ENCODE measurements at places on chromosomes 4 and X. TPM values are rescaled to one million over a fixed set of nuclear protein-coding genes. Genes with fewer than 3 reads are reported as not detected.

RAPGEF2 gene
- total RNA-seq, result 51.7 TPM

FGF16 gene
- total RNA-seq, result 0.15 TPM

USP17L19 gene
- not detected for total RNA-seq

SLC10A6 gene
- total RNA-seq, result 103 TPM

HSFX2 gene
- total RNA-seq, result not detected

DNA sequence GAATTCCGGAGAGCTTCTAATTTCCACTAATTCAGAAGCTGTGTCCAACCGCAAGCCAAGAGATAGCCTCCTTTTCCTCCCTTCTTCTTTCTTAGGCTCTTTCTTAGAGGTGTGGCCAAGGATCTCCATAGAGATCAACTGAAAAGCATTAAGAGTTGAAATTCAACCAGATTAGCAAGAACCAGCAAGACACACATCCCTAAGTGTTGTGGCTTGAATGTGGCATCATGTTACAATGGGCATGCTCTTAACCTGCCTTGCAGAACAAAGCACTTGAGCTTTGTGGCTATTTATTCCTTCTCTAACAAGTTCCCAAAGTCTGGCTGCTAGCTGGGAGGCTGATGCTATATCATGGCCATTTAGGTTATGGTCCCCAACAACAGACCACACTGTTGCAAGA, 10.4 kb downstream of the ANOS1 start:
- no peak for DNase-seq

- DNase-seq, result peak; percentile 50
These were observed 49.5 kb upstream of the ENPP6 start for GRCh38 chr4:184267206-184267608.

DNA sequence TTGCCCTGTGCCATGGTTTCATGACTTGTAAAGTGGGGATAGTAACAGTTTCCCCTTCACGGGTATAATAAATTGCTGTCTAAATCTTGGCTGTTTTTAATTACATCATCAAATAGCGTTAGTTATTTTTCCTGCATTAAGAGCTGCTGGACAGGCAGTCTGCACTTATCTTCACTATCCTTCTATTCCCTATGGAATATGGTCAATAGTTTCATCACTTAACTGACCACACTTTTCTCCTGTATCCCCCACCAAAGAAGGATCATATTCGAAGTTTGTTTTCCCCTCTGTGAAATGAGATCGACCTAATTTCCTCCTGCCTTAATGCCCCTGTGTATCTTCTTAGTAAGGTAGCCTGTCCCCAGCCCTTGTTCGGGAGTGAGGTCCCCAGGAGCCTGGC, 133.2 kb downstream of the SHROOM3 start:
- no peak for DNase-seq

DNA sequence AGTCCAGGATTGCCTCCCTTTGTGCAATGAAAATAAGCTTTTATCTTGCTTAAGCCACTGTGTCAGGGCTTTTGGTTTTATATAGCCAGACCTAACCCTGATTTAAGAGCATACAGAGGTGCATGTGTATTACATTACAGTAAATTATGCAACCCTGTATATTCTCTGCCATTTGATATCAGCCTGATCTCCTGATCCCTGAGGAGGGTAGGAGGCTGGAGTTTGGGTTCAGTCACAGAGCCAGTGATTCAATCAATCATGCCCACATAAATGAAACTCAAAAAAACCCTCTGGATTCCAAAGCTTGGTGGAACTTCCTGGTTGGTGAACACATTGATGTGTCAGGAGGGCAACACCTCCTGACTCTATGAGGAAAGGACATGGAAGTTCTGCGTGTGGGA, 7.3 kb upstream of the KLHL8 start:
- no peak for DNase-seq

- no peak for DNase-seq
These were observed 3.1 kb downstream of the SRPX2 start for GRCh38 chrX:100647095-100647494.

- DNase-seq, result no peak
These were observed 204.1 kb downstream of the LDB2 start for GRCh38 chr4:16694173-16694883.

DNA sequence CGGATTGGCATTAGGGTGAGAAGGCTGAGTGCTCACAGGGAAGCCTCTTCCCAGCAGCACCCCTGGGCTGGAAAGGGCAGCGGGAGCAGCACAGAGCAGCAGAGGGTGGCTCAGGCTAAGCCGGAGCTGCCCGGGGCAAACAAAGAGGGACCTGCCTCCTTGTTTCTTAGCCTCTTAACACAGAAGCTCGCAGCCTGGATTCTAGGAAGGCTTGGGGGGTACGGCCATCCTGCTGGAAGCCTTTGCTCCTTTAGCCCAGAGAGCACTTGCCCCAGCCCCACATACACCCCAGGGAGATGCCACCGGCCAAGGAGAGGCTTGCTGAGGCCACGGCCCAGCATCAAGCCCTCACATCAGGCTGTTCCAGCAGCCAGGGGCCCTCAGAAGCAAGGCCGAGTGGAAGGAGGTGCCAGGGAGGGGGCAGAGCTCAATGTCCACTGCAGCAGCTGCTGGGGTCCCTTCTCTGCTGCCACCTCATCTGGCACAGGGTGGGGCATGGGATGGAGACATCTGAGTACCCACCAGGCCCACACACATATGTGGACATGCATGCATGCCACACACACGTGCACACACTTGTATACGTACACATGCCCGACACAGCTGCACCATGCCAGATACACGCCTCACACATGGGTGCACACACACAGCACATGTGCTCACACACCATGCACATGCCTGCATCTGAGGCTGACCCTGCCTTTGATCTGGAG, 20.3 kb upstream of the SPON2 start:
- DNase-seq, result no peak

Measured in lower leg skin (tissue), 4 donors.